ENCODE measurements at places on chromosomes 1 and 21.

- DNase-seq, result no peak
Observed at GRCh38 chr1:189275796-189276195, 1201.9 kb downstream of the BRINP3 start.

GRCh38 chr1:43256675-43257570 lies 12.9 kb upstream of the TMEM125 start:
- DNase-seq, result peak; percentile 71

- no peak for DNase-seq
Observed at GRCh38 chr1:111212634-111213335, 12.3 kb upstream of the DENND2D start.

- no peak for DNase-seq
Observed at GRCh38 chr21:20822666-20823065, 175.5 kb upstream of the NCAM2 start.

DNA sequence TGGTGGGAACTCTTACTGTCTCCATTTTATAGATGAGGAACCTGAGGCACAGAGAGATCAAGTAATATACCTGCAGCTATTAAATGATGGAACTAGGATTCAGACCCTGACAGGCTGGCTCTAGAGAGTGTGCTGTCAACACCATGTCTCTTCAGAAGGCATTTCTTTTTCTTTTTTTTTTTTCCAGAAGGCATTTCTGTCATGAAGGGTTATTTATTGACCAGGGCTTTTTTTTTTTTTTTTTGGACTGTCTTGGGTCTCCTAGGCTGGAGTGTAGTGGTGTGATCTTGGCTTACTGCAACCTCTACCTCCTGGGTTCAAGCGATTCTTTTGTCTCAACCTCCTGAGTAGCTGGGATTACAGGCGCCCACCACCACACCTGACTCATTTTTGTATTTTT lies 22.6 kb downstream of the HIPK1 start:
- DNase-seq, result no peak

DNA sequence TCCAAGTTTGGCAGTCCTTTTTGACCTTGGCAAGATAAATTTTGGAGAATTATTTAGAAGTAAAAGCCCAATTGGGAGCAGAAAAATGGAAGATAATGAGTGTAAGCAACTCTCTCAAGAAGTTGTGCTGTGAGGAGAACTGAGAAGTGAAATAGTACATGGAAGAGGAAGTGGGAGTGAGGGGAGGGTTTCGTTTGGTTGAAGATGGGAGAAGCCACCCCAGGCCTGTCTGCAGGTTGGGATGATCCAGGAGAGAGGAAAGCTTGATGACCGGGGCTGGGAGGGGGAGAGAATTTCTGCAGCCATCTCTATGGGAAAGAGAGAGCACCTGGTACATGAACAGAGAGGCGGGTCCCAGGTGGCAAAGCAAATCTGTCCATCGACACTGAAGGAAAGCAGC lies 8.6 kb upstream of the RCAN1 start:
- DNase-seq, result no peak

- DNase-seq, result no peak
Observed at GRCh38 chr1:58380345-58380744, 166.2 kb downstream of the OMA1 start.

DNA sequence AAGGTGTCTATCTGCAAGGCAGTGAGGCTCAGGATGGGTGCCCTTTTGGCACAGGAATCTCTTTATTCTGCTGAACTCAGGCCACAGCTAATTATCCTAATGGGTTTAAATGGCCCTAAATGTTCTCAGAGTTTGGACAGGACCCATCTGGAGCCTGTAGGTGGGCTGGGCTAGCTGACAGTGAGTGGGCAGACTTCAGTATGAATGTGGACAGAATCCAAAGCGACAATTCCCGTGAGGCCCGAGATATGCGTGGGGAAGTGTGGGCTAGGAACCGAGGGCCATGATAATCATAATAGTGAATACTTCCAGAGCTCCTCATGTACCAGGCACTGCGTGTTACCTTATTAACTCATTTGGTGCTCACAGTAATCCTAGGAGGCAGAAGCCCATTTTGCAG lies 165.3 kb downstream of the GRIK3 start:
- no peak for DNase-seq
